Naive B cell (primary cell): ENCODE measurements at places on chromosomes 13 and 19.
A peak's percentile ranks its signal among the peaks of the same experiment; 100 is the strongest.

GRCh38 chr13:107586216-107586615 is 629.1 kb downstream of the LIG4 start:
- no peaks in the 10 kb centered on the region for H3K36me3 ChIP-seq
- no peak overlapping the region for H3K27ac ChIP-seq
- no peaks in the 10 kb centered on the region for H3K4me1 ChIP-seq
- DNase-seq: no peak
- H3K27me3 ChIP-seq: no peaks in the 10 kb centered on the region

DNA sequence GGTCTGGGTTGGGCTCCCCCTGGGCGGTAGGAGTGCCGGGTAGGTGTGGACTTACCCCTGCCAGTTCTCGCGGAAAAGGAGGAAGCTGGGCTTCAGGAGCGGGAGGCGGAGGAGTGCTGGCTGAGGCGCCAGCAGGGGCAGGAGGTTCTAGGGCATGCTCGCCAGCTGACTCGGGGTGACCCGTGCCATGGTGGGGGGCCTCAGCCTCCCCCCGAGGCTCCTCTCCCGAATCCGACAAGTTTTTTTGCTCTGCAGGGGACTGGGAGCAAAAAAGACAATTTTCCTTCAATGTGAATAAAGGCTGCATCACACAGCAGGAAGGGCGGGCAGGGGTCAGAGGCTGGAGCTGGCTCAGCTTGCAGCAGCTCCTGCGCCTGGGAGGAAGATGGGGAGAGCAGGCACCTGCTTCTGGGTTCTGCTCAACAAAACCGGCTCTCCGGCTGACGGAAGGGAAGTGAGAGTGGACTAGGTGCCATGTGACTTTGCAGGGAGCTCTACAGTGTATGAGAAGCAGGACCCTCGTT is 26.5 kb downstream of the RANBP3 start:
- H3K27ac ChIP-seq: peak overlapping the region; percentile 59
- no peak overlapping the region for H3K4me3 ChIP-seq
- H3K4me1 ChIP-seq: peaks cover 81% of the 10 kb centered on the region
- DNase-seq: peak; percentile 31
- peaks cover 6% of the 10 kb centered on the region for H3K36me3 ChIP-seq
- no peaks in the 10 kb centered on the region for H3K27me3 ChIP-seq

DNA sequence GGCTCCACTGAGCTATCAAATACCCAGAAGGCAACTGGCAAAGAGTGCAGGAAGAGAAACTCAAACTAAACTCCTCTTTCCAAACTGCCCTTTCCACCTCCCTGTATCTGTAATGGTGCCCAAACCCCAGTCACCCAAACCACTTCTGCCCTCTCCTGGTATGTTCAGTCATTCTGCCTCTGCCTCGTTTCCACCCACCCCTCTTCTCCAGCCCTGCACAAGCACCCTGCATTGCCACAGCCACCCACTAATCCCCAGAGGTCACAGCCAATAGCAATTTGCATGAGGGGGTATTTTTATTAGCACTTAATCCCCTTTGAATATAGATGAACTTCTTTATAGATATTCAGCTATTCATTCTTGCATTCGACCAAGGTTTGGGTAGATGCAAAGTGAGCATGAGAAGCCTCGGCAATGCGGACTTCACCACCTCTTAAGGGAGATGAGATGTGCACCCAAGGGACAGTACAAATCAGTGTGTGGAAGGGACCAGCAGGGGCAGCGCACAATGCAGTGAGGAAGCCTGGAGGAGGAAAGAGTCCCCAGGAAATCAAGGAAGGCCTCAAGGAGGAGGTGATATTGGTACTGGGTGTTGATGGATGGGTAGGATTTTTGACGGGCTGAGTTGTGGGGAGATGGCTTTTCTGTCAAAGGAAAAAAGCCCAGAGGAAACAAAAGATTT is 12.4 kb downstream of the TMEM272 start:
- H3K4me1 ChIP-seq: peaks cover 26% of the 10 kb centered on the region
- H3K27ac ChIP-seq: no peak overlapping the region
- H3K4me3 ChIP-seq: no peak overlapping the region
- DNase-seq: peak; percentile 57
- peaks cover 7% of the 10 kb centered on the region for H3K27me3 ChIP-seq

GRCh38 chr13:51923983-51924539 is 62.3 kb downstream of the CCDC70 start:
- H3K4me3 ChIP-seq: no peak overlapping the region
- DNase-seq: no peak
- no peak overlapping the region for H3K27ac ChIP-seq

DNA sequence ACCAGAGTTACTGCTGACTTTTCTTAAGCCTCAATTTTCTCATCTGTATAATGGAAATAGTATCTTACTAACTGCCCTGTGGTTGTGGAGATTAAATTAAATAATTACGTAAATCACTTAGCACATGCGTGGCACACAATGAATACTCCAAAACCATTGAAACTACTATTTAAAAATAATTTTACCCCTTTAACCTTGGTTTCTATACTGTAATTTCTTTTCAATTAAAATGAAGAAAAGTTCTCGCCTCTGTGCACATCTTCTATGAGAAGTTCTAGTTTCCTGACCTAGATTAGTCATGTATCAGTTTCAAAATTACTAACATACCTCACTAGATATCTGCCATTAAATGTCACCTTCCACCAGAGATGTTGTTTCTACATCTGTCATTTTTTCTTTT is 5.7 kb downstream of the SLITRK1 start:
- H3K36me3 ChIP-seq: no peaks in the 10 kb centered on the region
- H3K4me1 ChIP-seq: peaks cover 9% of the 10 kb centered on the region
- H3K4me3 ChIP-seq: no peak overlapping the region

DNA sequence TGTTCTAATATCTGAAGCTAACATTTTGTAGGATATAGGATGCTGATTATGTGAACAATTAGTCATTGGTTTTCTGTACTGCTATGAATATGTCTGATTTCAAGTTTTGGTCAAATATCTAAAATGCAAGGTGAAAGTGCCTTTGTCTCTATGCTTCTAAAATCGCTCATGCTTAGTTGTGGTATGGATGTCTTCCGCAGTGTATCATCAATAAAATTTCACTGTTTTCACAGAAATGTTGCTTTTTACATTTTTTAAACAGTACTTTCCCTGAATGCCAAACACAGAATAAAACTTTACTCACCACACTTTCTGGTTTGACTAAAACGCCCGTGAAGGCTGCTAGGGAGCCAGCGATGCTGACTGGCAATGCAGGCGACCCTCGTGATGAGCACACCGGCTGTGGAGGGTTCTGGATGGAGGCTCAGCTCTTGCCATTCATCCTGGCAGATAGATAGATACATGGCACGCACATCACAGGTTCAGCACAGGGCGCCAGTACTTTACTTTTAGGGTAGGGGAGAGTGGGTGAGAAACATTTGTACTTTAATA is 40.1 kb downstream of the SLC7A9 start:
- peaks cover 8% of the 10 kb centered on the region for H3K27me3 ChIP-seq
- no peak for DNase-seq
- H3K4me3 ChIP-seq: no peak overlapping the region
- H3K4me1 ChIP-seq: no peaks in the 10 kb centered on the region
- no peak overlapping the region for H3K27ac ChIP-seq
- H3K36me3 ChIP-seq: peaks cover 3% of the 10 kb centered on the region

GRCh38 chr19:18656337-18657086 is 19.7 kb downstream of the KLHL26 start:
- no peak for DNase-seq
- peaks cover 38% of the 10 kb centered on the region for H3K4me1 ChIP-seq
- no peak overlapping the region for H3K4me3 ChIP-seq
- H3K36me3 ChIP-seq: peaks cover 18% of the 10 kb centered on the region
- no peak overlapping the region for H3K27ac ChIP-seq

- H3K4me1 ChIP-seq: peaks cover 55% of the 10 kb centered on the region
- peak overlapping the region; percentile 70 for H3K27ac ChIP-seq
- no peak for DNase-seq
- no peaks in the 10 kb centered on the region for H3K27me3 ChIP-seq
- H3K4me3 ChIP-seq: peak overlapping the region; percentile 81
Observed at GRCh38 chr19:17775245-17775927, 19.6 kb upstream of the B3GNT3 start.

DNA sequence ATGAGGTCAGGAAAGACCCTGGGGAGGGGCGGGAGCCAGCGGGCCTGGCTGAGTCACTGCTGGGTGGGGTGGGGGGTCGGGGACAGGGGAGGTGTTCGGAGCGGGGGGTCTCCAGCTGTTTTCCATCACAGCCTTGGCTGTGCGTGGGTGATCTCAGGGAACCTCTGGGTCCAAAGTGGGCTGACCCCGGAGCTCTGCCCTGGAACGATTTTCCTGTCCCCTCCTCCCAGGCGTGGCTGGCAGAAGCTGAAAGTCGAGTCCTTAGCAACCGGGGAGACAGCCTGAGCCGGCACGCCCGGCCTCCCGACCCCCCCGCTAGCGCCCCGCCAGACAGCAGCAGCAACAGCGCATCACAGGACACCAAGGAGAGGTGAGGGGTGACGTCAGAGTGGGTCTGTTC is 10.6 kb downstream of the TRIP10 start:
- no peak overlapping the region for H3K4me3 ChIP-seq
- H3K4me1 ChIP-seq: peaks cover 21% of the 10 kb centered on the region
- no peak overlapping the region for H3K27ac ChIP-seq
- peaks cover 26% of the 10 kb centered on the region for H3K36me3 ChIP-seq
- no peaks in the 10 kb centered on the region for H3K27me3 ChIP-seq
